Stimulated activated CD8-positive, alpha-beta memory T cell treated with anti-CD3 and anti-CD28 coated beads, Interleukin-4, amount 100 ng/mL, for 1 hour (primary cell): ENCODE measurements at places on chromosomes 6 and 20.

DNA sequence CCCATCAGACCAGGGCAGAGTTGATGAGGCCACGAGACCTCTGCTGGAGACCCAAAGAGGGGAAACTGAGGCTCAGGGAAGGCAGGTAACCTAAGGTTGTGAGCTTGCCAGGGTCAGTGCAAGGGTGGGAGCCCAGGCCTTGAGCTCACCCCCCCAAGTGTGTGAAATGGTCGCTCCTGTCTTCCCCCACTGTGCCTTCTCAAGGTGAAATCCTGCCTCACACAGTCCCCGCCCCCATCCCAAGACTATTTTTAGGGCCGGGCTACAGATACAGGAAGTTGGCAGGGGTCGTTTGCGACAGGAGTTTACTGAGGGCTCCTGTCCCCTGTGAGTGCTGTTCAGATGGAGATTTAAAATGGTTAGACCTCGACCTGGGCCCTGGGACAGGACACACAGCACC is 18.7 kb upstream of the GATA5 start:
- no peak for DNase-seq

DNA sequence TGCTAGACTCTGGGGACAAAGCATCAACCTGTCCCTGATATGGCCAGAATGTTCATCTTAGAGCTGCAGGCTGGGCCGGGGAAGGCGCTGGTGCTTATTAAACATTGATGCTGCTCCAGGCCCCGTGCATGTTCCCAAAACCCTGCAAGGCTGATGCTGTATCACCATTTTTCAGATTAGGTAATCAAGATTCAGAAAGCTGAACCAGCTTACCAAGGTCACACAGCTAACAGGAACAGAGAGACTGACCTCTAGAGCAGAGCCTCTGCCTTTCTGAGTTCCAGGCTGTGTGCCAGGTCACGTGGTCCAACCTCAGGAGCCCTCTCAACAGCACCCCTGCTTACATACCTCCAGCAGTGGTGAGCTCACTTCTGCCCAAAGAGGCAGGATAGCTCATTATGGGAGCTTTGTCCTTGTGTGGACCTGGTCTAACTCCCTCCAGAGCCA is 16.1 kb upstream of the VSTM2L start:
- no peak for DNase-seq

DNA sequence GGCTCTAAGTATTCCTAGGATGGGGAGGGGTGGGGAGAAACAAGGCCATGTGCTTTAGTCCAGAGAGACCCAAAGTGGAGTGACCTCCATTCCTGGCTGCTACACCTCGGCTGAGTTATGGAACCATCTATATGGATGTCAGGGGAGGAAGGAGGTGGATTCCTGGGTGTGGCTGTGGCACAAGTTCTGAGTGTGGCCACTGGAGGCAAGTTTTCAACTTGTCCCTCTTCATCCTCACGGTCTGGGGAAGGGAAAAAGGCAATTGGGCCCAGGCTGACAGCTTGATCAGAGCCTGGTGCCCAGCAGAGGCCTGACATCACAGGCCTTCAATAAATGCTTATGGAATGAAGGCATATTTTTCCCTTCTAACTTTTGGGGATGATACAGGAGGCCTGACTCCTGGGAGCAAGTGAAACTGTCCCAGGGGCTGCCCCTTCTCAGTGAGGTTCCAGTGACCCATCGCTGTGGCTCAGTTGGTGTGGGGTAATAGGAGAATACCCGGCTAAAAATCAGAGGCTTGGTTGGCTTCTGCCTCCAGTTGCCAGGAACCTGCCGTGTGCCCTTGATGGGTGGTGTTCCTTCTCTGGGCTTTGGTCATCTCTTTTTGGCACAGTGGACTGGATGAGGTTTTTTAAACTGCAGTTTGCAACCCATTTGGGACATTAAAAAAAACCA is 1.8 kb upstream of the ITPR3 start:
- no peak for DNase-seq

DNA sequence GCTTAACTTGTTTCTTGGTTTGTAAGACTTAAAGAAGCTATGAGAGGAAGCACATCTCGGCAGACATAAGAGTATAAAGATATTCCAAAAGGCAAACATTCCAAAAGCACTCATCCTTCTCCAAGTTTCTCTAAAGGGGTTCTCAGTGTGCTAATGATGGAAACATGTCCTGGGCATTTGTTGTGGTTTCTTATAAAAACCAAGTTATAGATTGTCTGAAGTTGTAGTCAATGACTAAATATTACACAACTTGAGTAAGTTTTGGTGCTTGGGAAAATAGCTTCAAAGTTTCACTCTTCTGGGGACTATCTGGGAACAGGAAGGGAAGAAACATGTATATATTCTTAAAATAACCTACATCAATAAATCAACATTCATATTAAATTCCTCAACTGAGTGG is 128.3 kb upstream of the TBX18 start:
- DNase-seq: no peak
